NCI-H2081 treated with DMSO at 0.1 percent for 48 hours (cell line): ENCODE measurements at places on chromosomes 1 and 21.

DNA sequence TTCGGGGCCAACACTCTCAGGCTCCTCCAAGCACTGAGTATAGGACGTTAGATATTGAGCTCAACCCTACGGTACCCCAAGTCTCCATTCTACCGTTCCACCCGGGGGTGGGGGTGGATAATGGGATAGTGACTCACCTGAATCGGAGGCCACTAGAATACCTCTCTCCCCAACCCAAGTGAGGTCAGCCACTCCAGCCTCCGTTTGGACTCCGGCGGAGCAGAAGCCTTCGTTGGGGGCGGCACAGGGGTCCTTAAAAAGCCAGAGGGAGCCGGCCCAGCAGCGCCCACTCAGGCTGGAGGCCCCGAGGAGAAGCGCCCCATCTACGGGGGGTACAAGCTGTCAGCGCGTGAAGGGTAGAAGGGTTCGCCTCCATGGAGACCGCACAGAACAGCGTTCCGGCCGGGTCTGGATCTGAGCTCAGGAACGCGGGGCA is 556 bp downstream of the WDR77 start:
- no peak for DNase-seq

DNA sequence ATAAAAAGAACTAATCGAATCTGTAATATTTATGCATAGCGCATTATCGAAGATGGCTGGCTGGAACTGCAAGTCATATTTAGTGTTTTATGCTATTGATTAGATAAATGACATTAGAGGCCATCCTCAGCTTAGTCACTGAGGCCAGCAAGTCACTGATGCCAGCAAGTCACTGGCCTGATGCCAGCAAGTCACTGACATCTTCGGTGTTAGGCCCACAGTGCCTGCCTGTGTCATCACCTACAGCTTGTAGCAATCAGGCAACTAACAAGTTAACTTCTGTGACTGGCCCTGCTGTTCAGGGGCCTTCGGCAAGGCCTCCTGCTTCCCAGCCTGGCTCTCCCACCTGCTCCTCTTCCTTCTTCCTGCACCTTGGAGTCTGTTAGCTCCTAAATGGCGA is 65.6 kb upstream of the SCCPDH start:
- DNase-seq: no peak

- DNase-seq: peak; percentile 4
These were observed 2.1 kb downstream of the PLA2G2E start for GRCh38 chr1:19921310-19921709.

DNA sequence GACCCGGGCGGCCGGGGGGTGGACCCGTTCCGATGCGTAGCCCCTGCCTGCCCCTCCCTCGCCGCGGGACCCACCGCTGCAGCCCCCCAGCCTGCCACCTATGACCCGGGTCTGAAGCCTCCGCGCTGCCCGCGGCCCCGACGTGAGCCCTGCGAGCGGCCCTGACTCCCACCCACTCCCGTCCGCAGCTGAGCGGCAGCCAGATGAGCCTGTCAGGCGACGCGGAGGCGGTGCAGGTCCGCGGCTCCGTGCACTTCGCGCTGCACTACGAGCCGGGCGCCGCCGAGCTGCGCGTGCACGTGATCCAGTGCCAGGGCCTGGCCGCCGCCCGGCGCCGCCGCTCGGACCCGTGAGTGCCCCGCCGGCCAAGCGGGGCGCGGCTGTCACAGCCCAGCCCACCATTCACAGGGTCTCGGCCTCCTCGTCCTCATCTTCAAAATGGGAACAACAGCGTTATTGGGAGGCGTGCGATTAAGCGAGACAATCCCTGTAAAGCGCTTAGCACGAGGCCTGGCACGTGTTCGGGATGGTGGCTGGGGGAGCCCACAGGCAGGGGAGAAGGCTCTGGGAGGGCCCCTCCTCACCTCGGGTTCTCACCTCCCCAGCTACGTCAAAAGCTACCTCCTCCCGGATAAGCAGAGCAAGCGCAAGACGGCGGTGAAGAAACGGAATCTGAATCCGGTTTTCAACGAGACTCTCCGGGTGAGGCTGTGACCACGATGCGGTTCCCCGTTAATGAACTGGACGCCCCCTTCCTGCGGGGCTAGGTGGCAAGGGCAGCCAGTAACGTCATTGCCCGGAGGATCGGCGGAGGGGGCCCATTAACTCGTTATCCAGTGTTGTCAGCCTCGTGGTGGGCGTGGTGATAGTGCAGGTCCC is 8.2 kb downstream of the SYTL1 start:
- no peak for DNase-seq

- peak; percentile 11 for DNase-seq
These were observed 16.6 kb upstream of the LEMD1 start for GRCh38 chr1:205438213-205439158.
